Anterior cingulate cortex (tissue), 58 donors: ENCODE measurements at places on chromosomes 1 and 21.

- DNase-seq = no peak
These were observed 12.1 kb upstream of the SGIP1 start for GRCh38 chr1:66521721-66522365.

- no peak for DNase-seq
These were observed 70.5 kb upstream of the GADD45A start for GRCh38 chr1:67614511-67614934.

DNA sequence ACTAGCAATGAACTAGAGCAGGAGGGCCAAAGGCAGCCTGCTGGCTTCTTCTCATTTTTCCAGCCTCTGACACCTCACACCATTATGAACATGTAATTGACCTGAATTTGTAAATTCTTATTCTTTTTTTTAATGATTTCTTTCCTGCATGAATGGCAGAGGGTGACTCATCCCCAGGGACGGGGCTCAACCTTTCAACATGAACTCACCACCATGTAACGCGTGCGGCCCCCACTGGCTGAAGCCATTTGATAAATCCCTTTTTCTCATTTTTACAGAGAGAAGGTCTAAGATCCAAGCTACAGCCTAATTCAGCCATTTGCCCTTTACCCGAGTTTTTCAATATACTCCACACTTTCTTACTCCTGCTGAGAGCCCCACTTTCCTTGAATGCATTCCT is 9.3 kb upstream of the ETS2 start:
- no peak for DNase-seq

GRCh38 chr1:155884031-155884960 is 24.9 kb downstream of the SYT11 start:
- no peak for DNase-seq

- no peak for DNase-seq
These were observed 4.5 kb upstream of the HES4 start for GRCh38 chr1:1004420-1004779.

GRCh38 chr1:59089036-59089798 is 207.7 kb upstream of the FGGY start:
- no peak for DNase-seq

- no peak for DNase-seq
These were observed 627 bp upstream of the GNB1 start for GRCh38 chr1:1891349-1892078.

GRCh38 chr1:46927249-46927835 is 13.9 kb downstream of the CYP4A11 start:
- DNase-seq = no peak

DNA sequence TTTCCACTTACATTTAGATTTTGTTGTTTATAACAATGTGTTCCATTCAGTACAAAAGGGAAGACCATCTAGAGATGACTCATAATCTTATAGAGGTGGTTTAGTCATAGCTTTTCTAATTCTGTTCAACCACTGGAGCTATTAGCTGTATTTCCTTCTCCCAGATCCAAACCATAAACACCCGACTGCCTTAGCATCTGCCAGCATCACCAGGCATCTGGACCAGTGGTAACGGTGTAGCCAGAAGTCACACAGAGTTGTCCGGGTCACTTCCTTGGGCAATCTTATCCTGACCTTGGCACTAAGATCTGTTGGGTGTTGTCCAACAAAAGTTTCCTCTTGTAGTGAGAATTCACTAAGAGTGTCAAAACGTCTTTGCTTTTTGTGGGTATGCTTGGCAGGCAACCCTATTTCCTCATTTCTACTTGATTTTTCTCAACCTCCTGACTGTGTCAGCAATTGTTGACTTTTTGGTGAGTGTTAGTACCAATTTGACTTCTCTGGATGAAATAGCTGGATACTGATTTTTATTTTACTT is 372.1 kb upstream of the B3GALT2 start:
- DNase-seq = no peak

GRCh38 chr1:247385283-247385682 is 30.7 kb upstream of the NLRP3 start:
- DNase-seq = no peak

DNA sequence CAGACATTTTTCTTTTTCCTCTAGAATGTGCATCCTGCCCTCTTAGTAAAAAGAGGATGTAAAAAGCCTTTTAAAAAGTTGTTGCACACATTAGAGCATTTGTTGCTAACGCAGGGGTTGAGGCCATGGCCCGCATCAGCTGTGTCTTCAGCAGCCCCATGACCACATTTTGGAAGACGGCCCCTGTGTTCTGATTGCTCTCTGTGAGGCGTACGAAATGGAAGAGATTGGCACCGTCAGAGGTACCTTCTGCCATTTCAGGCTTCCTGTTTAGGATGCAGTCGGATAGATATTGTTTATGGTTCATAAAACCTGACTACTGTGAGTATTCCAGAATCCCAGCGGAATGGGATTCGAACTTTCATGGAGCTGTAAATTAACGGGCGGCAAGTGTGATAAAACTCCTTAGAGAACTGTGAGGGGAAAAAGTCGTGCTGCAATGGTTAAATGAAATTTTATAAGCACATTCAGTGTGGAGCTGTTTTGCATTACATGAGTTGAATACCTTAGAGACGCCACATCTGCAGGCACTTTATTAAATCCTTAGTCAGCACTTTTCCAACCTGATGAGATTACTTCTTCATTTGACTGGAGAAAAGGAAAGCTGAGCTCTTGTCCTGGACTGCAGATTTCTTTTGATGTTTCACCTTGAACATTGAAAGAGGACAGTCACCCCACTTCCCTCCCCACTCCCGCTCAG is 273.9 kb downstream of the TM2D1 start:
- DNase-seq = no peak

DNA sequence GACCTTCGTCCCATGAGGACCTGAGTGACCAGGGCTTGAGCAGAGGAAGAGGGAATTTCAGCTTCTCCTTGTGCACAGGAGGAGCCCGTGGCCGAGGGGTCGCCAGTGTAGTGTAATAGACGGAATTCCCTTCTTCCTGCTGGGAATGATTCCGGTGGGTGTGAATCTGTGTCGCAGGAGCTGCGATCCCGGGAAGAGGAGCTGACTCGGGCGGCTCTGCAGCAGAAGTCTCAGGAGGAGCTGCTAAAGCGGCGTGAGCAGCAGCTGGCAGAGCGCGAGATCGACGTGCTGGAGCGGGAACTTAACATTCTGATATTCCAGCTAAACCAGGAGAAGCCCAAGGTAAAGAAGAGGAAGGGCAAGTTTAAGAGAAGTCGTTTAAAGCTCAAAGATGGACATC is 34.4 kb downstream of the MAP3K21 start:
- DNase-seq = no peak

DNA sequence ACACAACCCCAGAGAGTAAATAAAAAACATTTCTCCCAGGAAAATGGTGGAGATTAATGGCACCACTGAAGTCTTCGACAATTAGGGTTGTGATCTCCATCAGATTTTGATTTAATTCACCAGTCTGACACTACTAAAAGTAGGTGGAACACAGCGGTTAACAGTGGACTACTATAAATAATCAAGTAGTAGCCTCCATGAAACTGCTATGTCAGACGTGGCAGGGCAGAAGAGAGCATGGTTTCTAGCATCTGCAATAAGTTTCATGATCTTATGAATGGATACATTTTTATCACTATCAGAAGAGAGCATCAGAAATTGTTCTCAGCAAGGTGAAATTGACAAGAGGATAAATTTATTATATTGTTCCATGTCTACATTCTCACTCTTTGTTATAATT is 1706.6 kb downstream of the MRPL39 start:
- DNase-seq = no peak

- DNase-seq = no peak
These were observed 31.2 kb downstream of the IFNAR1 start for GRCh38 chr21:33355996-33356395.

DNA sequence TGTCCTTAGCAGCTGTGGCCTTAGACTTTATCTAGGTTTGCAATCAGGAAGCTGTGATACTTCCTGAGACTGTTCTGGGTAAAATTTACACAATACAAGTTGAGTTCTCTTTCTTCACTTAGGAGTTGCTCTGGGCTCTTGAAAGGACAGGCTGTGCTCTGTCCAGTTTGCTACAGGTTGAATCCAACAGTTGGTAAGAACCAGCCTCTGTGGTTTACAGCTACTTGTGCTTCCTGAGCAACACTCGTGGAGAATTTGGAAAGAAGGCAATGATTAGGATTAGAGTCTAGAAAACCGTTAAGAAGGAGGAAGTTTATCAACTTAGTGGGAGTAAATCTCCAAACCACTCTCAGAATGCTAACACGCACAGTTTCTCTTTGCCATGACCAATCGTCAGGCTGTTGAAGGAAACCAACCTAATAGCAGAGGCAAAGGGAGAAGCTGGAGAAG is 26.8 kb downstream of the GFI1 start:
- no peak for DNase-seq

GRCh38 chr1:66175581-66175980 is 358.4 kb upstream of the SGIP1 start:
- DNase-seq = no peak

DNA sequence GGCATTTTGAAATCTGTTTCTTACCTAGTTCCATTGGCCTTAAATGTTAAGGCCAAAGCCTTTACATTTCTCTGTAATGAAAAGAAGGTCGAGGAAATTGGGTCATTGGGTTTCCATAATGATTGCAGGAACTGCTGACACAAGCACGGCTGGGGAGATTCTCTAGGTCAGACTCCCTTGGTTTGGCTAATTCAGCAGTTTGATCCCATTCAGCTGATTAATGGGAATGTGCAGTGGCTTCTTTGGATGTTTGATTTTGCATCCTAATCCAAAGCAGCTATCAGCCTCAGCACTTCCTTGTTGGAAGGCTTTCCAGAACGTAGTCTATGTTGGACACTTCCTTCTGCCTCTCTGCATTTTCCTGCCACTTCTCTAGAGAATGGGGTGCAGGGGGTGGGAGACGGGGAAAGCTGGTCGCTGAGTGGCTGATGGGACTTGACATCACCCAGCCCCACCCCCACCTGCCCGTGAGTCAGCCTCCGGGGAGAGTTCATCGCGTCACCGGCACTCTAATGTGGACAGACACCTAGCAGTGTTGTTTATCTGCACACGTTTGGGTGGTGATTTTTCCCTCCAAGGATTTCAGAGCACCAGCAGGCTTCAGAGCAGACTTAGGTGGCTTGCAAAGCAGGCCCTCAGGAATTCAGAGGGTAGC is 5.4 kb downstream of the PSEN2 start:
- no peak for DNase-seq

DNA sequence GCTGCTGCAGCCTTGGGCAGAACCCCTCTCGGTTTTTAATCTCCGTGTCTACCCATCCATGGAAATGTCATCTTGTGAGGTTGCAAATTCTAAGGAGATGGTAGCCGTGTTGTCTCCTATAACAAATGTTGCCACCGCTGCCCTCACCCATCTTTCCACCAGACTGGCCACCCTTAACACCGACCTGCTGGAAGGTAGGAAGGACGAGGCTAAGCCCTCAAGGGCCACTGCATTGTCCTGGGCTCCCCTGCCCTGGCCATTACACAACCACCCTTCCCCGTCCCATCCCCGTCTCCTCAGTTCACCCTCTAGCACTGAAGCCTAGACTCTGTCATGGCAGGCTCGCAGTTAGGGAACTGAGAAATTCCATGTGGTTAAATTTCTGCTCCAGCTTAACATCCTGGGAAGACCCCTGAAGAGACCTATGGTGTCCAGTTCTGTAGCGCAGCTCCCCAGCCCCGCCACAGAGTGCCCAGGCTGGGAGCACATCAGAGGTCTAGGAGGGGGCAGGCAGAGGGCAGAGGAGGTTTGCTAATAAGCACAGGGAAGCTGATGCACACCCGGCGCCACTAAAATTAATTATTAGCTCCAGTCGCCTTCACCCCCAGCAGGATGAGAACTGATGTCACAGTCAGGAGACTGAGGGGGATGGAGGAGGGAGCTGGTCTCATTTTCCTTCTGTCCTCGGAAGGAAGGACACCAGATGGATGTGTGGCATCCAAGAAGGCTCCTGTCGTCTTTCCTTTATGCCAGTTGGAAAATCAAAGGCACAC is 38.3 kb downstream of the STUM start:
- no peak for DNase-seq

DNA sequence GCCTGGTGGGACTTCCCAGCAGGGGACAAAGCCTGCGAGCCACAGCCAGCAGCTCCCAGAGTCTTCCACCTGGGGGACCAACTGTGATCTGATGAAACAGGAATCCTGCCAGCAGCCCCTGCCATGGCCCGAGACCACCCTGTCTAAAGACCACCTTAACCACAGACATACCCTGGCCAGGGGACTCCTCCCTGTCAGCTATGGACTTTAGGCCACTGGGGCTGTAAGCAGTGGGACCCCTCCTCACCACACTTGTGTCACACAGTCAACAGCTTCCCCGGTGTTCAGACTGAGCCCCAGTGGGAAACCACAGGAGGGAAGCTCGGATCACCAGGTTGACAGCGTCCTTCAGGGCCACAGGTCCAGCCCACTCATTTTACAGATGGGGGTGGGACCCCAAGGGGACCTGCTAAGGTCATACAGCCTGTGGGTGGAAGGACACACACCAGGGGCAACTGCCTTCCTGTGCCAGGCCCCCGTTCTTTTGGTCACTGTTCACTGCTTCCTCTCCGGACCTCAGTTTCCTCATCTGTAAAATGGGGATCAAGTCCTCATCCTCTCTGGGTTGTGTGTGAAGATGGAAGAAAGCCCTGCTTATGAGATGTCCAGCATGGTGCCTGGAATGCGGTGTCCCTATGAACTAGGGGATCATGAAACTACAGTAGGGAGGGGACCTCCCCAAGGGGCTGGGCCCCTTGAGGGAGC is 11.4 kb downstream of the EPHA2 start:
- DNase-seq = no peak

DNA sequence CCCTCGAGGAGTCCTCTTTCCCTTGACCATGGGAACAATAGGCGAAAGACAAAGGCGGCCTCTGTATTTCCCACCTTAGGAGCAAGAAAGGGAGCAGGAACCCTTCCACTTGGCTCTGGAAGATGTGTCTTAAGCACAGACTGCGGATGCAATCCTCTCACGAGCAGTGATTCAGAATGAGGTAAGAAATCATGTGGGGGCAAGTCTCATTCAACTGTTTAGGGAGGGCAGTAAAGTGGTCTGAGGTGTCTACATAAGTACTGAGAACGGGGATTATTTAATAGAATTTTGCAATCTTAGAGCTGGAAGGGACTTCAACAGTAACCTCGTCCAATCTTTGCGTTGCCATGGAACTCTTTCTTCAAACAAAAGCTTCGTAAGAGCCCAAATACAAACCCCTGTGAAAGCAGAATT is 1.6 kb upstream of the DYRK3 start:
- no peak for DNase-seq

DNA sequence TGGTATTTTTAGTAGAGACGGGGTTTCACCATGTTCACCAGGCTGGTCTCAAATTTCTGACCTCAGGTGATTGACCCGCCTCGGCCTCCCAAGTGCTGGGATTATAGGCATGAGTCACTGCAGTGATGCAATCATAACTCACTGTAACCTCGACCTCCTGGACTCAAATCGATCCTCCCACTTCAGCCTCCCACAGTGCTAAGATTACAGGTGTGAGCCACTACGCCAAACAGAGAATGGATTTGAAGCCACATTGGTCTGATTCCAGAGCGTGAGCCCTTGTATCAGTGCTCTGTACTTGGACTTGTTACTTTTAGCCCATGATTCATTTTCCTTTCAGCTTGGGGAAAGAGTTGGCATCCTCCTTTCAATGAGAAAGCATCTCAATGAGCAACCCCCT is 14.9 kb upstream of the ZNF683 start:
- no peak for DNase-seq

- no peak for DNase-seq
These were observed 6.3 kb upstream of the JUN start for GRCh38 chr1:58789996-58790660.
